ENCODE measurements at places on chromosomes 3 and 15.

DNA sequence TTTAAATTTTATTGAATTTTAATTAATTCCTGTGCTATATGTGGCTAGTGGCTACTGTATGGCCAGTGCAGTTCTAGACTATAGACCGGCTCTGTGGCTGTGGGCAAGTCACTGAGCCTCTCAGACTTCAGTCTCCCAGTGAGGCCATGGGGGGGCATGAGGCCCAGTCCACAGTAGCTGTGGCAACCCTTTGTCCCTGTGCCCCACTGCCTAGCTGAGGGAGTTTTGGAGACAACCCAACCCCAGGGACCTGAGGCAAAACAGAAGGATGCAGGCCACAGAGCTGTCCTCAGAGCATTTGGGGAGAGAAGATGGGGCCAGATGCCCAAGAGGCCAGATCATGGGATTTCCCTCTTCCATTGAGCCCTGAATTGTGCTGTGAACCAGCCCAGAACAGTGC, 18.9 kb upstream of the POC1A start:
- no peak for DNase-seq

DNA sequence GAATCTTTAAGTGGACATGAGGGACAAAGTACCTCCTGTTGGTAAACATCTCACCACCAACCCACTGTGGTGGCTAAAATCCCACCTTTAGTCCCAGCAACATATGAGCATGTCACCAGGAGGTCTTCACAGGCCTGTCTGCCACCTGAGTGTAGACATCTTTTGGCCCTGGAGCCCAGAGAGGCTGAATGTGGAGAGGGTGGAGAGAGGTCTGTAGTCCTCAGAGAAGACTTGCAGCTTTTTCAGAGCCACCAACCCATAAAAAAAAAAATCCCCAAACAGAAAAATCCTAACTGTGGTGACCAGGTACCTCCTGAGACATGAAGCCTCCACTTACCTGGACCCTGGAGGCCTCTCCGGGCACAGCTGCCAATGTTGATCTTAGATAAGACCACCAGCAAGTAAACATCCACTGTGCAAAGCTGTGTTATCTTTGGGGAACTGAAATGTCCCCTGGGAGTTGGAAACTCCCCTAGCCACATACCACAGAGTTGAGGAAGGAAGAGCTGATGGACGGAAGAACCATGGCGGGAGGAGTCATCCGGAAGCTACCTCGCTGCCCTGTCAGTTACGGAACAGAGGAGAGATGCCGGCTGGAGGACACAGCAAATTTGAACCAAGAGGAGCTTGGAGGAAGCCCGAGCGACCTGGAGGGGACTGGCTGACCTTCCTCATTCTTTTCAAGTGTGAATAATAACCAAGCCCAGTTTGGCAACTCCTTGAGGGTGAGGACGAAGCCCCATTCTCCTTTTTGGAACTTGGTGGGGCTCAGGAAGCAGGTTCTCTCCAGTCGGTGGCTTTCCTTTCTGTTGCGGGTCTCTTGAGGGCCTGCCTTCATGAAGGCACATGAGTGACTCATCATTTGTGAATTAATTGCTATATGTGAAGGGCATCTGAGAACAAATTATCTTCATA, at the start of gene GHRL:
Gene GHRL (minus strand): TSS at position 443 of the 915 bp plus-strand sequence. CDS start 2,767 bp downstream, outside the sequence.
- no peak for DNase-seq

DNA sequence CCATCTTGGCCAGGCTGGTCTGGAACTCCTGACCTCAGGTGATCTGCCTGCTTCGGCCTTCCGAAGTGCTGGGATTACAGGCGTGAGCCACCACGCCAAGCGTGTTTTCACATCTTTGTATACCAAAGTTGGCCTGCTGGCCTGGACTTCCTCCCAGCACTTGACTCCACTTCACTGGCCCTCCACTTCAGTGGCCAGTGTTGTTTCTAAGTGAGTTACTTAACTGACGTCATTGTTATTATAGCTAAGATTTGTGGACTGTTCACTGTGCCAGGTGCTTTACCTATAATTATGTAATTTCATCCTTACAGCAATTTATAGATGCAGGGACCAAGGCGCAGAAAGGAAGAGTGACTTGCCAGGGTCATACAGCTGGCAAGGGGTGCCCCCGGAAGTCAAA, 52.0 kb downstream of the HRH1 start:
- DNase-seq = no peak

DNA sequence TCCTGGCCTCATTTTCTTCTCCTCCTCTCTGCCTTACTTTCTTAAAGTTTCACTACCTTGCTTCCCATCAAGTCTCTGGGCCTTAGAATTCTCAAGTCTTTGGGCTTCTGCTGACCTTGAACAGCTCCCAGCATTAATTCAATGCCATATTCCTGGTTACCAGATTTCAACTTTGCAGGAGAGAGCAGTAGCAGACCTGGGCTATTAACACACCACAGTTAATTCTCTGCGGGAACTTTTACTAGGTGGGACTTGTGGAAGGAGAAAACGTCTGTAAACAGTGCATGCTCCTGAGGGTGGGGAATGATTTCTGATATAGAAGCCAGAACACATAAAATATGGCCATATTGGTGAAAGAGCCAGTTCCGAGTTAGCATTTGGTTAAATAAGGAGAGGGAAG, 214.6 kb downstream of the MEIS2 start:
- no peak for DNase-seq

Measured in cardiac muscle cell (in vitro differentiated cells and primary cell).